SJSA1 (cell line): ENCODE measurements at places on chromosomes 12 and 14. TPM values are rescaled to one million over a fixed set of nuclear protein-coding genes. Genes with fewer than 3 reads are reported as not detected.

GRCh38 chr12:55935738-55936151 lies 4.8 kb downstream of the DGKA start:
- no peak for DNase-seq

Gene TM7SF3
- total RNA-seq = 52.7 and 128 TPM in 2 replicates

Gene KCNJ8
- total RNA-seq = not detected in 2 replicates

- no peak for DNase-seq
These were observed 161.0 kb upstream of the CRY1 start for GRCh38 chr12:107254258-107254856.

GRCh38 chr14:58131386-58131785 lies 20.6 kb downstream of the ARMH4 start:
- no peak for DNase-seq

- DNase-seq = no peak
These were observed 13.7 kb downstream of the MMAB start for GRCh38 chr12:109559601-109560000.

GRCh38 chr12:50825372-50825838 lies 17.3 kb upstream of the TMPRSS12 start:
- DNase-seq = peak; percentile 46

GRCh38 chr14:67917006-67917405 lies 97.4 kb downstream of the RAD51B start:
- no peak for DNase-seq

DNA sequence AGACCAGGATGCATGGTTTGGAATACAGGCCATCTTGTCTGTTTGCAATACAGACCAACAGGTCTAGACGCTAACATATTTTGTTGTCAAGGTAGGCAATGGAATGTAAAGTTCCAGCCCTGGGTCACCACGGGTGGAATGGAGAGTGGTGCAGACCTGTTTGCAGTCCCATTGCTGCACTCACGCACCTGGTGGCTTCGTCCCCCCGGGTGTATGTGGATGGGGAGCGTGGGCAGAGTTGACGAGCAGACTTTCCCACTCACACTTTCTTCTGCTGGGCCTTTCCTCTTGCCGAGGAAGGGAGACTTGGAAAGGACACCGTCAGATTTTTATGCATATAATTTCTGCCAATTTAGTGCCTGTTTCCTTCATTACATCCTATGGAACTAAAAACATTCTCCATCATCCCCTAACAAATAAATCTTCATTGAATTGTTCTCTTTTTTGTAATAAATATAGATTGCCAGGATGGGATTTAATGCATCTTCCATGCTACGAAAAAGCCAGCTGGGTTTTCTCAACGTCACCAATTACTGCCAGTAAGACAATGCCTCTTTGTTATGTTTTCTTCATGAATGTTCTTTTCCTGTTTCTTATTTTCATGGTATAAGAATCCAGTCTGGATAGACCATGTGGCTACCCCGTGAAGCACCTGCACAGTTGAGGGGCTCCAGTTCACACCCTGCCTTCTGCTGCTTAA lies 15.2 kb downstream of the DCAF4 start:
- DNase-seq = no peak
